Naive thymus-derived CD4-positive, alpha-beta T cell (primary cell): ENCODE measurements at places on chromosomes 3 and 15. TPM values are rescaled to one million over a fixed set of nuclear protein-coding genes. Genes with fewer than 3 reads are reported as not detected.

The DNAJB8 gene
- not detected for total RNA-seq

The TJP1 gene
- not detected for total RNA-seq

The SAMD7 gene
- total RNA-seq = not detected

The MYL3 gene
- not detected for total RNA-seq

DNA sequence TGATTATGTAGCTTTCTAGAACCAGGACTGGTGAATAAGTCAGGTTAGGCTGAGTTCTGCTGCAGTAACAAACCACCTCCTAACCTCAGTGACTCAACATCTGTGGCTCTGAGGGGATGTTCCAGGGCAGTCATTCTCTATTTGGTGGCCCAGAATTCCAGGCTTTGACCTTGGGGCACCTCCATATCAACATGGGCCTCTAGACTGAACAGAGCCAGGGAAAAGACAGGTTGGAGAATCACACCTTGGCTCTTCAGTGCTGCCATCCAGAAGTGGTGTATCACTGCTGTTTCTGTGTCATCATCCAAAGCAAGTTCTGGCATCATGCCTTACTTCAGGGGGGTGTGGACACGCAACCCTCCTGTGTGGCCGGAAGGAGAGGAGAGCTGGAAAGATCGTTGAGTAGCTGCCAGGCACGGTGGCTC lies 15.3 kb downstream of the ZBTB47 start:
- no peak for DNase-seq

DNA sequence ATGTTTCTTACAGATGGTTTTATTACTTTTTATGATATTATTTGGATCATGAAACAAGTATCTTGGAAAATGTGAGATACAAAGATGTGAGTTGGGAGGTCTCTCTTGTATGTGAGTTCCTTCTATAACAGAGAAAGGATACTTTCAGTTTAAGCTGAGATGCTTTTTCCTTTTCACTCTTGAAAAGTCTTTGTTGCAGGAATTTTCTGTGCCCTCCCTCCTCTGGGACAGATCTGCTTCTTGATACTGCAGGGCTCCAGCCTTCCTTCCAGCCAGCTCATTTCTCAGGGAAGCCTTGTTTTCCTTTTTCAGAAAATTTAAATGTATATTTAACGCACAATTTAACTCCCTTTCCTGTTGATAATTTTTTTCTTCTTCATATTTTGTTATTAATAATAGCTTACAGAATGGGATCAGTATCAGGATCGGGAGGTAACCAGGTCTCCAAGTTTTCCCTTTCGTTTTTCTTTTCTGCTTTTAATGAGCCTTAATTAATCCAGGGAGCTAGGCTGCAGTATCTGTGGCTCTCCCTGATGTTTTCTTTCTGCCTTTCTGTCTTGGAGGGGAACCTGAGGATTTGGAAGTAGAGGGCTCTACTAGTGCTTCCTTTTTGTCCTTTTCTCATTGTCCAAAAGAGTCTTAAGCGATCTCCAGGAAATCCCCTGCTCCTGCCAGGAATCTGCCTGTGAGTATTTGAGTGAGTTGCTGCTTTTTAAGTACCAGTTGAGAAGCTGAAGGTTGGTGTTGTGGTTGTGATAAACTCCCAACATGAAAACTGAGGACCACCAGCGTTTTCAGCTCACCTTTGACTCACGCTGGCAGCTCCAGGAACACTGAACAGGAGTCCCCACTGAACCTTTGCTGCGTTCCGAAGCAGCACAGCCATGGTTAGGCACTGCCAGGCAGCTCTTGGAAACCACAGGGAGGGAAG lies 105.7 kb downstream of the IGF1R start:
- no peak for DNase-seq

DNA sequence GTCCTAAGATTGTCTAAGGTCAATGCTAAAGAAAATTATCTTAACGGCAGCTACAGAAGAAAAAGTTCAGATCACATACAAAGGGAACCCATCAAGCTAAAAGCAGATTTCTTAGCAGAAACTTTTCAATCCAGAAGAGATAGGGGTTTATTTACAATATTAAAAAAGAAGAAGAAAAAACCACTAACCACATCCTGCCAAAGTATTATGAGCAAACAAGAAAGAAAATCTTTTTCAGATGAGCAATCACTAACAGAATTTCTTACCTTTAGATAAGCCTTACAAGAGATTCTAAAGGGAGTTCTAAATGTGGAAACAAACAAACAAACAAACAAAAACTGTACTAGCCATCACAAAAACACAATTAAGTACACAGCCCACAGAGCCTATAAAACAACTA lies 1015.8 kb upstream of the EPHA6 start:
- DNase-seq = no peak

DNA sequence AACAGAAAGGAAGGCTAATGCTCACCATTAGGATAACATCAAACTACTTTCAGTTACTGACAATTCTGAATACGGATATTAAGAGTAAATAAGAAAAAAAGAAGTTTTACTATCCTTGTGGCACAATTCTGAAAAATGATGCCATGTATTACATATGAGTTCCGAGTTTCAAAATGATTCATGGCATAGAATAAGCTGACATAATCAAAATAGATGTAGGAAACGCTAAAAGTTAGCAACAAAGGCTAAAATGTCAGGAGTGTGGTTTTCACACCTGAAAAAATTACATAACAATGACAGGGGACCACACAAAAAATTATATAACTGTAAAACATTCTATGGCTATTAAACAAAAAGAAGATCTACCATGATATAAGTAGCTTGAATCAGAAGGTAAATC lies 1131.9 kb downstream of the OTOL1 start:
- DNase-seq = no peak

GRCh38 chr3:189842681-189843602 lies 211.8 kb downstream of the TP63 start:
- DNase-seq = no peak

GRCh38 chr3:54374214-54374852 lies 252.0 kb downstream of the CACNA2D3 start:
- DNase-seq = no peak

DNA sequence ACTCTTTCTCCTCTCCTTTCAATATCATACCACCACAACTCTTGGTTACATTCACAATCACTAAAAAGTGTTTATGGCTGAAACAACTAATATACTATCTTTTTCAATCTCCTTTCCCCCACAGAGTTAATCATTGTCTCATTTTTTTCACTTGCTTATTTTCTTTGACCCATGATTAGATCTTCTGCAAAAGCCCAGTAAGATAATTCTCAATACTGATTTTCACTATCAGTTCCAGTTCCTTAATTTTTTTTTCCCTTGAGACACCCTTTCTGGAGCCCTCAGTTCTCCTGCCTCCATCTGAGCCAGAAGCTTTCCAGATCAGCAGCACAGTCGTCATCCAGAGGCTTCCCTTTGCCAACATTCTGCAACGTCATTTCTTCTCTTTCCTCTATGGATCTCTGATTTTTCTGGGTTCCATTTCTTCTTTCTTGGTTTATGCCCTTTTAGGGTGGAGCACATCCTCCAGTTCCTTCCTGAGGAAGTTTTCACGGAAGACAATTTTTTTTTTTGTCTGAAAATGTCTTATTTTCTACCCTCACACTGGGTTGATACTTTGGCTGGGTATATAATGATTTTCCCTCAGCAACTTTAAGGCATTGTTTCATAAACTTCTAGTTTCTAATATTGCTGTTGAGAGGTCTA lies 88.7 kb upstream of the C15orf39 start:
- DNase-seq = no peak

- DNase-seq = no peak
Observed at GRCh38 chr15:100733101-100733842, 130.9 kb downstream of the ASB7 start.

DNA sequence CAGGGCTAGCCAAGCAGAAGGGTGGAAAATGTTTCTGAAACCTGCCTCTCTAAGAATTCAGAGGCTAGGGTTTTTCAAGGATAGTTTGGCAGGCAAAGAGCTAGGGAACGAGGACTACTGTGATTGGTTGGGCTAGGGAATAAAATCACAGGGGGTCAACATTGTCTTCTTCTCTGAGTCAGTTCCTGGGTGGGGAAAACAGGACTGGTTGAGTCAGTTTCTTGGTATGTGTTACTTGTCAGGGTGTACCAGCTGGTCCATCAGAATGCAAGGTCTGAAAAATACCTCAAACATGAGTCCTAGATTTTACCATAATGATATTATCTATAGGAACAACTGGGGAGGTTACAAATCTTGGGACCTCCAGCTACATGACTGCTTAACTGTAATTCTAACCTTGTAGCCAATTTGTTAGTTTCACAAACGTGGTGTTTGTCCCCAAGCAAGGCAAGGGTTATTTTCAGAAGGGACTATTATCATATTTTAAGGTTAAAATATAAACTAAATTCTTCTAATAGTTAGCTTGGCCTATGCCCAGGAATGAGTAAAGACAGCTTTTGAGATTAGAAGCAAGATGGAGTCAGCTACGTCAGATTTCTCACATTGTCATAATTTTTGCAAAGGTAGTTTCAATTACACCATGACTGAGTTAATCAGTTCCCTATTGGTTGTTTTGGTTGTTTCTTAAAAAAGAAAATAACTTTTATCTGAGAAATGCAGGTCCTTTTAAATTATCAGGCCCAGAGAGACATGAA lies 231.5 kb downstream of the ALCAM start:
- DNase-seq = no peak

GRCh38 chr15:66827698-66828055 lies 125.6 kb downstream of the SMAD6 start:
- no peak for DNase-seq

GRCh38 chr15:73637527-73637926 lies 4.3 kb upstream of the NPTN start:
- DNase-seq = no peak

DNA sequence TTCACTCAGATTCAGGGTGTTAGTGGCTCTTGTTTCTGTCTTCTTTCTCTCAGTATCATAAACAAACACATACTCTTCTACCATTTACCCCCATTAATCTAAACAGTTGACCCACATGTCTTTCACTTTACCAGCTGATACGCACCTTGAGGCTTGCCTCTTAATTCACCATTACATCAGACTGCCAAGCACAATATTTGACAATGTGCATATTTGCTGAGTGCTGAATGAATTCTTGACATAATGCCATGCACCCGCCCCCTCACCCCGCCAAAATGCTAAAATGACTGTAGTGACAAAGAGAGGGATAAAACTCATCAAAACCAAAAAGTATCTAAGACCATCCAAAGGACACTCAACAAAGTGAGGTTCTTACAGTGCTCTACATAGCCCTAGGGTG lies 57.4 kb downstream of the NGLY1 start:
- no peak for DNase-seq
